ENCODE measurements at places on chromosomes 1 and 21.

GRCh38 chr1:212507369-212507768, 74.6 kb downstream of the NENF start:
- no peak for DNase-seq

DNA sequence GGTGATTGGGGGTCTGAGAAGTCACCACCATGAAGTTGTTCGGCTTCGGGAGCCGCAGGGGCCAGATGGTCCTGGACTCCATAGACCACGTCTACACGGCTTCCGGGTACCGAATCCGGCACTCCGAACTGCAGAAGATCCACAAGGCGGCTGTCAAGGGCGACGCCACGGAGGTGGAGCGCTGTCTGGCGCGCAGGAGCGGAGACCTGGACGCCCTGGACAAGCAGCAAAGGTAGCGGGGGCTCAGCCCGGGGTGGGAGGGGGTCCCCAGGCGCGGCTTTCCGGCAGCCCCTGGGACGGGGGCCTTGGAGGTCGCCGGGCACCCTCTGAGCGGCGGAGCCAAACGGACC, 146.5 kb downstream of the LIPI start:
- DNase-seq, result no peak

- DNase-seq, result no peak
Measured at GRCh38 chr1:19622204-19622603, 21.9 kb upstream of the NBL1 start.

DNA sequence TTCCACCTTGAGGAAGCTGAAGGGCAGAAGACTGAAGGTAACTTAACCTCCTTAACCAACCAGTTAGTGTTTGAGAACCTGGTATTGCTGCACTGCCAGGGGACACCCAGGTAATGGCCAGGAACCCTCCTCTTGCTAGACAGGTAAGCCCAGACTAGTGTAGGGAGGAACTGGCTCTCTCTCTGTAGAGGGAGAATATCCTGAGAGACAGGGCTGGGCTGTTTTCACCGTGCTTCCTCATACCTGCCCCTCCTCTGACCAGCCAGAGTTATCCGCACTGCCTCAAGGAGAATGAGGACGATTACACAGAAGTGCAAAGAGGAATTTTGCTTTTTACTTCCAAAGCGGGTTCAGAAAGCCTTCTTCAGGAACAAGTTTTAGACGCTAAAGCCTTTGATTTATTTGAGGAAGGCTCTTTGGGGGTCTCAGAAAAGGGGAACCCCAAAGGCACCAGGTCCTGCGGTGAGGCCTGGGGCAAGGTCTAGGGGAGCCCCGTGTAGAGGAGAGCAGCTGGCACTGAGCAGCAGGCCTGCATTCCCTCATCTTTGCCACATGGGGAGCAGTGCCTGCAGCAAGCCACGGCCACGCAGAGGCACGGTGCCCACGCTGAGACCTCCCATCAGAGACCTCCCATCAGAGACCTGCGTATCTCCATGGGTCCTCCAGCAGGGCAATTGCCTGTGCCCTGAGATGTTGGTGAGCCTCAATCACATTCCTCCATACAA, 13.5 kb downstream of the GNG4 start:
- DNase-seq, result no peak

GRCh38 chr21:41861987-41862386, 17.2 kb downstream of the PRDM15 start:
- DNase-seq, result no peak

- DNase-seq, result peak; percentile 35
Measured at GRCh38 chr1:115098979-115099692, 9.8 kb upstream of the TSPAN2 start.

- no peak for DNase-seq
Measured at GRCh38 chr1:2158272-2158671, 36.3 kb downstream of the FAAP20 start.

GRCh38 chr1:81731989-81732388, 68.7 kb upstream of the ADGRL2 start:
- no peak for DNase-seq

DNA sequence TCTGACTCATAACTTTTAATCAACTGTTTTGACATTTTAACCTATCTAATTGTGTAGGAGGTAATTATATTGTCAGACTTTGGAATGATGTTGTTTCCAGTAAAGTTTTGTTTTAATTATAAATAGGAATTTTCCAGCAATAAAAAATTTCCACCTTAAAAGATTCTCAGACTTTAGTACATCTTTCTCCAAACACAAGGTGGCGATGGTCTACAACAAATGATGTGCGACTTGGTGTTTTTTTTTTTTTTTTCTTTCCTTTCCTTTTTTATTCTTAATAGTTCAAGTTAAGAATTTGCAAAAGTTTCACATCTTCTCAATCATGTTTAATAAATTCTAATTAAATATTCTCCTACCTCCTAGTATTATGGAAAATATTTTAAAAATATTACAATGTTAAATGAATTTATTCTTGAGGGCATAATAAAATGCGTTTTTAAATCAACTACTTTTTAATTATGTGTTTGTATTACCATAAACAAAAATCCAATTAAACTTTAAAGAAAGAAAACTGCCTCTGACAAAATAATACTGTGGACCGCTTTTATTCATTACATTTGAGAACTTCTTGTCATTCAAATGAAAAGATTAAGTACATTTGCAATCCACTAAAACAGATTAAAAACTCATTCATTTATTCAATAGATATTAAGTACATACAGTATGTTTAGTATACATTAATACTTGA, 4.4 kb upstream of the ADAMTS1 start:
- DNase-seq, result no peak

- no peak for DNase-seq
Measured at GRCh38 chr1:90387805-90388204, 329.3 kb downstream of the BARHL2 start.

- DNase-seq, result no peak
Measured at GRCh38 chr21:45855248-45855811, 126.2 kb upstream of the COL6A1 start.

DNA sequence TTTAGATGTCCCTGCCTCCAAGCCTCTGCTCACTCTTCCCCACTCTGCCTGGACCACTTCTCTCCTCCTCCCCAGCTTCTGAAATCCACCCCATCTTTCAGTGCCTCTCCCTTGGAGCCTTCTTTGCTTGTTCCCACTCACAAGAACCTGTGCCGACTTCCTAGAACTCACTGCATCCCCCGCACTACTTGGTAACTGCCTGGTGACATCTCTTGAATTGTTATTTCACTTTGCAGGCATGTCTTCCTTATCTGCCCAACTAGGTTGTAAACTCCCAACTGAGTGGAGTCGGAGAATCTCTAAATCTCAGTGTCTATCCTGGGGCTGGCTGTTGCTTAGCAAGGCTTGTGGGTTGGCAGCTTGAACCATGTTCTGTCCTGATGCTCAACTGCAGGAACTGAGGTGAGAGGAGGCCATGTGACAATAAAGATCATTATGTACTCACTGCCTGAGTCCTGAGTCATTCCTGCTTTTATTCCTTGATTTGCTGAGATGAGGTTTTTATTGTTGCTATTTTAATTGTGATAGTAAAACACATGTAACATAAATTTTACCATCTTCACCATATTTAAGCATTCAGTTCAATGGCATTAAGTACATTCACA, 3.9 kb downstream of the KPRP start:
- no peak for DNase-seq

DNA sequence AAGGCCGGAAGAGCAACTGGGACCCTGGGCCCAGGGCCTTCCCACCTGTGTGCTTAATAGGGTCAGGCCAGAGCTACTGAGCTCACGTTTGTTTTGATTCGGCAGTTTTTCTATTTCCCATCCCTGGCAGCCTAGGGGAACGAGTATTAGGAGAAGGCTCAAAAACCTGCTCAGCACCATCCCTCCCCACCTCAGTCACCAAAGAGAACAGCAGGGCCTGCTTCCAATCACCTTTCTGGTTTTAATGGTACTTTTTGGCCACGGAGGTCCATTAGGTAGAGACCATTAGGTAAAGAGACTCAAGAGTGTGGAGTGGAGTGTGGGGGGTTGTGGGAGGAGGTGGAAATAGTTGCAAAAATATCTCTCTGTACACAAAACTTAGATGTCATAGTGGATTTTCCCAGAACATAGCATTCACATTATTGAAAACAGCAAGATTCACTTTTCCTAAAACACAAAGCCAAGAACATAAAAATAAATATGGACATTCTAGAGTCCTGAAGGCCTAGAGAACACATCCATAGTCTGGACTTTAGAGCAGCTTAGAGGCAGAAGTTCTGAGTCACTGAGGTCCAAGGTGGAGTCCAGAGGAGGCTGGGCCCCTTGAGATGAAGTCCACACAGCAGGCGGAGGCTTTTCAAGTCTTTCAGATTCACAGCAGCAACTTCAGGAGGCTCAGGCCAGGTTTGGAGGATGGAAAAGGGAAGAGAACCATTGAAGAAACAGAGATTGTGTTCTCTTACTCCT, 19.5 kb downstream of the NUAK2 start:
- DNase-seq, result no peak

DNA sequence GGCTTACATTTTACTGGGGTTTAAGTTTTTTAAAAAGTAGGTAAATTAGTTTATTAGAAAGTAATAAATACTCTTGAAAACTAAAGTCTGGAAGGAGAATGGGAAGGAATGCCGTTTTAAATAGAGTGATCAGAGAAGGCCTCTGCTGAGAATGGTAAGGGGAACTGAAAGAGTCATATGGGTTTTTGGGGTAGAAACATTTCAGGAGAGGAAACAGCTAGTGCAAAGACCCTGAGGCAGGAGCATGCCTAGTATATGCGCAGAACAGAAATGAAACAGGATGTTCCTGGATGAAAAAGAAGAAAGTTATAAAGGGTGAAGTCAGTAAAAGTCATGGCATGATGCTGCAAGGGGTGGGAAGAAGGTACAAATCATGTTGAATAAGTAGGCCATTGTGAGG, 38.9 kb downstream of the ZC3H11B start:
- no peak for DNase-seq

GRCh38 chr1:53987880-53988279, 30.1 kb downstream of the LDLRAD1 start:
- DNase-seq, result no peak

DNA sequence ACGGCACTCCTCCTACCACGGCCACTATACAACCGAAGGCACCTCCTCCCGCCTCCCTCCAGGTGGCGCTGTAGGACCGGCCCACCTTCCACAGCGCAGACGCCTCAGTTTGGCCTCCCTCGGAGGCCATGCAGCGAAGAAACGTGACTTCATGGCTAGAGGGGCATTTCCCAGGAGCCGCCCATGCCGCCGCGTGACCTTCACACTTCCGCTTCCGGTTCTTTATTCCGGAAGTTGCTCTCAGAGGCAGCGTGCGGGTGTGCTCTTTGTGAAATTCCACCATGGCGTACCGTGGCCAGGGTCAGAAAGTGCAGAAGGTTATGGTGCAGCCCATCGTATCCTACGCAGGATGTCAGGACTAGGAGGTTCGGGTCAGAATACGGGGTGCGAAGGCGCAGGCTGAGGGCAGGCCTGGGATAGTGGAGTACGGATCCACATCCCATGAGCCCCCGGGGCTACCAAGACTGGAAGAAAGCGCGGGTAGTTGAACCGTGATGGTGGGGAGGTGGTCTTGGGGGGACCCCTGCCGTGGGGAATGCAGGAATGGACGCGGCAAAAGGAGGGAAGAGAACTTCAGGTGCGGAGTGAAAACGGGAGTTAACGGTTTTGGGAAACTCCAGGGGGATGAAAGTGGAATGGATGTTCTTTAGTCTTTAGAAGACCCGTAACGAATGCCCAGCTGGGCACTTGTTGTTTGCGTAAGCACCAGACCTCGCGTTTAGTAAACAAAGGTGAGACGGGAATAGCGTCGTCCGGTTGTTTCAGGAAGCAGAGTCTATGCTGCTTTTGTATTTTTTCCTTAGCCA, at the start of gene SNRPE:
Gene SNRPE, plus strand, starts transcription at position 221 of the 806 bp plus-strand sequence. Its CDS starts 61 bp downstream, at position 282.
- peak; percentile 94 for DNase-seq

DNA sequence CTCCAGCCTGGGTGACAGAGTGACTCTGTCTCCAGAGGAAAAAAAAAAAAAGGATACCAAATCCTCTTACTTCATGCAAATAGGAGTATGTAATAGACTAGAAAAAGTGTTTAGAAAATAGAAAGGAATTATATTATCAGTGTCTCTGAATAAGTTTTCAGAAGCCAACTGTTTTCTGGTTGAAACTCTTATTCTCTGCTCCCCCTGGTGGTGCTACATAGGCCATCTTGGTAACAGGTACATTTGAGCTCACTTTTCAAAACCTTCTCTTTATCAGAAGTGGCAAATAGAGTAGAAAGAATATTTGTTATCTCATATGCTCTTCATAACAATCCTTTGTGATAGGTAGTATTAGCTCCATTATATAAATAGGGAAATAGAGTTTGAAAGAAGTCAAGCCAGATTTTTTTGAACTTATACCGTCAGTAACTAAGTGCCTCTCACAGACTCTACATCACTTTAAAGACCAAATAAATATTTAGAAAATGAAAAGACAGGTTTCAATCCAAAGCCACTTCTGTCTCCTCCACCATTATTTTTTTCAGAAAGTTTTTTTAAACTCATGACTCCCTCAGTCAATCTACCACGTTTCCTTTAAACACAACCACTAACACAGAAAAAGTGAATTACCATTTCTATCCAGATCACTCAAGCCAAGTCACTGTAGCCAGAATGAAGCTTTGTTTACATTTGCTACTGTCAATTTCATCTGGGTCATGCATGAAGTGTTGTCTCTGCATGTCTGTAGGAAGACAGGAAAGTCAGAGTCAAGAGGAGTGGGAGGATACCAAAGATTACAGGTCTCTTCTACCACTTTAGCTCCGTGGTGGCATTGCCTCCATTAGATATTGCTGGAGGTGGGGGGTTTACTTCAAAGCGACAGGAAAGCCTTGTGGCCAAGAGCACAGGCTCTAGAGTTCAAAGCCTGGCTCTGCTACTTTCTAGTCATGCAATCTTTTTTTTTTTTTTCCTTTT, 45.6 kb downstream of the IL23R start:
- no peak for DNase-seq
